ENCODE measurements at places on chromosomes 2 and 18.

- no peak for DNase-seq
Observed at GRCh38 chr2:64227603-64228125, 83.4 kb upstream of the PELI1 start.

- DNase-seq: no peak
Observed at GRCh38 chr18:78996741-78997490, 17.3 kb downstream of the SALL3 start.

DNA sequence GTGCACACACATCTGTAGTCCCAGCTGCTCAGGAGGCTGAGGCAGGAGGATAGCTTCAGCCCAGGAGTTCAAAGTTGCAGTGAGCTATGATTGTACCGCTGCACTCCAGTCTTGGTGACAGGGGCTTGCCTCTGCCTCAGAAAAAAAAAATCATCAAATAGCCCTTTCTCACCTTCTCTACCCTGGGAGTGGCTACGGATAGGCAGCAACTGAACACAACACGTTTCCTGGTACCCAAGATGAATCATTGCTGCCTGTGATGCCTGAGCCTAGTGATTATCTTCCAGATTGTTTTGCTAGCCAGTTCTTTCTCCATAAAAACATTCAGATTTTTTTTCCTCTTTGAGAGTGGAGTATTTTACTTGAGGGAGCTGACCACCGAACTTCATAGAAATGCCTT lies 13.5 kb downstream of the INPP4A start:
- DNase-seq: no peak

GRCh38 chr2:2744958-2745715 lies 414.1 kb upstream of the MYT1L start:
- DNase-seq: no peak

GRCh38 chr2:33247365-33247764 lies 229.1 kb upstream of the RASGRP3 start:
- DNase-seq: no peak

- no peak for DNase-seq
Observed at GRCh38 chr2:71884303-71885042, 263.2 kb downstream of the CYP26B1 start.

DNA sequence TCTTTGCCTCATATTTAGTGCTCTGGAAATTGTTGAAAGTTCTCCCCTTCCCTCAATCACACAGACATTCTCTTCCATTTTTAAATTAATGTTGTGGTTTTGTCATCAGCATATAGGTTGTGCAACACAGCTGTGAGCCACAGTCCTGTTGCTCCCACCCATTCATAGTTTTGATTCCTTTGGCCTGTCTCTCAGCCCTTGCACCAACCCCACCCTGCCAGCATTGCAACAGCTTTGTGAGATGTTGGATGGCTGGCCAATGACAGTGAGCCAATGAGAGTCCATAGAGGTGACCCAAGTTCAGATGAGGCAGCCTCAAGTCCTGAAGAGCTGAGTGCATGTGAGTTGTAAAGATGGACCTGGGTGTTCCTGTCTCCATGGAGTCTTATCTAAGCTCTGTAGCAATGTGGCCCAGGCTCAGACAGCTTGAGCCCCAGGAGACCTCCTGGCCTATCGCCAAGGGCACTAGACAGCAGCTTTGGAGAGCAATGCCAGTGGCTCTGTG lies 775.5 kb downstream of the RNF144A start:
- DNase-seq: no peak

DNA sequence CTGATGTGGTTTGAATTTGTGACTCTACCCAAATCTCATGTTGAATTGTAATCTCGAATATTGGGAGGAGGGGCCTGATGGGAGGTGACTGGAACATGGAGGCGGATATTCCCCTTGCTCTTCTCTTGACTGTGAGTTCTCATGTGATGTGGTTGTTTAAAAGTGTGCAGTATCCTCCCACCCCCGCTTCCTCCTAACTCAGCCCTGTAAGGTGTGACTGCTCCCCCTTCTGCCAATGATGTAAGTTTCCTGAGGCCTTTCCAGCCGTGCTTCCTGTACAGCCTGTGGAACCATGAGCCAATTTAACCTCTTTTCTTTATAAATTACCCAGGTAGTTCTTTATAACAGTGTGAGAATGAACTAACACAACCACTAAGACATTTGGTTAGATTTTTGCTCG lies 458.4 kb downstream of the THSD7B start:
- DNase-seq: no peak

DNA sequence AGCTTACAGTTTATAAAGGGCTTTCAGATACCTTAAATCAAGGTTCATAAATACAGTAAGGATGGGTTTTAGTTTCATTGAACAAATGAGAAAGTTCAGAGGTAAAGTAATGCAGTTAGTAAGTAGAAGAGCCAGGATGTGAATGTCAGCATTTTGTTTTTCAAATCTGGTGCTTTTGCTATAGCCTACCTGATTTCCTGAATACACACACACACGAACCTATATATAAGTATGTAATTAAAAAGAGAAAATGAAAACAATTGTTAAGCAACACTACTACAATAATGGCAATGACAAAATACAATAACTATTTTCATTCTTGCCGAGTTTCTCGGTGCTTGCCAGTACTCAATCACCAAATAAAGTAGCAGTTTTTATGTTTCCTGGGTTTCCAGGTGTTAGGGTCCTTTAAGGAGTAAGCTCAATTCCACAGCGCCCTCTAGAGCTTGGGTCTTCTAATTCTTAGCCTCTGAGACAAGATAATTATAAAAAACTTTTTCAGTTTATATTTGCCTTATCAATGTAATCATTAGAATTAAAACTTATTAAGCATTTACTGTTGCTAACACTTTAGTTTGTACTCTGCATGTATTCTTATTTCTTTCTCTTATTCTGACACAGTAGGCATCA lies 512.9 kb upstream of the ACVR2A start:
- DNase-seq: peak; percentile 43

GRCh38 chr2:236130349-236130998 lies 37.7 kb downstream of the GBX2 start:
- no peak for DNase-seq

DNA sequence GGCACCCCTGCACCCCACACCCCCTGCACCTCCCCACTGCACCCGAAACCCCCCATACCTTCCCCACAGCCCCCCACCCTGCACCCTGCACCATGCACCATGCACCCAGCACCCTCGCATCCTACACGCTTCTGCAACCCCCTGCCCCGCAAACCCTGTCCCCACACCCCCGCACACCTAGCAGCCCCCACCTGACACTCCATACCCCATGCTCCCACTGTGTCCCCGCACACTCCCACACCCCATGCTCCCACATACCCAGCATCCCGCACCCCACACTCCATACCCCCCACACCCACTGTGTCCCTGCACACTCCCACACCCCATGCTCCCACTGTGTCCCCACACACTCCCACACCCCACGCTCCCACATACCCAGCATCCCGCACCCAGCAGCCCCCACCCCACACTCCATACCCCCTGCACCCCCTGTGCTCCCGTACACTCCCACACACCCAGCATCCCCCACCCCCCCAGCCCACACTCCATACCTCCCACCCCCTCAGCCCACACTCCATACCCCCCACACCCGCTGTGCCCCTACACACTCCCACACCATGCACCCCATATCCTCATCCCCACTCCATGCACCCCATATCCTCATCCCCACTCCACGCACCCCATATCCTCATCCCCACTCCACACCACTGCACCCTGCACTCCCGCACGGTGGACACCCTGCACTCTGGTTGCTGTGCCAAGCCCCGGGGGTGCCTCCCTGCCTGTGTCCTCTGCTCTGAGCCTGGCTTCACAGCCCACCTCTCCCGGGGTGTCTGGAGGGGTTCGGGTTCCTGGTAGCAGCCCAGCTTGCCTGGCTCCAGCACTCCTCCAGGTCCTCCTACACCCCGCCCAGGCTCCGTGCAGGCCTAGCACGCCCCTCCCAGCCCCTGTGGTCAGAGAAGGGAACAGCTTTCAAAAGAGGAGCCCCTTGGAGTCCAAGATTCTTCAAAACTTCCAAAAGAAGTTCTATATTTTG lies 93.9 kb upstream of the CTDP1 start:
- no peak for DNase-seq

DNA sequence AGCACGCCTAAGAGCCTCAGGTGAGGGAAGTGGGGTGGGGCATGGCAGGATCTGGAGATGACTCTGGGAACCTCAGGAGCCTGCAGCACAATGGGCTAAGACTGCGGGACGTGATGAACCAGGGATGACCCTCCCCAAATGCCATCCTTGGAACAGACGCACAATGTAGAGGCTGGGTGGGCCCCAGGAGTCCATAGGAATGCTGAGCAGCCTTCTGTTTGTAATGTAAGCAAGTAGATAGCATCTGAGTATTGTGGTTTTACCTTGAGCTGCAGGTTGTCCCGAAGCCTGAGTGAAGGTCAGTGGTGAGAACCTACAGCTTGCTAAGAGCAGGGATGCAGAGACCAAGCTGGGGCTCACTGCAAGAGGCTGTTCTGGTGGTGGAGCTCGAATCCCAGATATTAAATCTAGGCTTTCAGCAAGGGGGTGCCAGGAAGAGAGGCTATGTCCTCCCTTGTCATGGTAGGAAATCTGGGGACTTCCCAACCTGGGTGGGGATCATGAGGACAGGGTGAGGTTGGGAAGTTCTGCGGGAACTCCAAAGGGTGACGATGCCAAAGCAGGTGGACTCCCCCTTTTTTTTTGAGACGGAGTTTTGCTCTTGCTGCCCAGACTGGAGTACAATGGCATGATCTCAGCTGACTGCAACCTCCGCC lies 5.8 kb downstream of the SCTR start:
- DNase-seq: no peak

GRCh38 chr18:38867680-38868079 lies 1302.1 kb upstream of the CELF4 start:
- no peak for DNase-seq

DNA sequence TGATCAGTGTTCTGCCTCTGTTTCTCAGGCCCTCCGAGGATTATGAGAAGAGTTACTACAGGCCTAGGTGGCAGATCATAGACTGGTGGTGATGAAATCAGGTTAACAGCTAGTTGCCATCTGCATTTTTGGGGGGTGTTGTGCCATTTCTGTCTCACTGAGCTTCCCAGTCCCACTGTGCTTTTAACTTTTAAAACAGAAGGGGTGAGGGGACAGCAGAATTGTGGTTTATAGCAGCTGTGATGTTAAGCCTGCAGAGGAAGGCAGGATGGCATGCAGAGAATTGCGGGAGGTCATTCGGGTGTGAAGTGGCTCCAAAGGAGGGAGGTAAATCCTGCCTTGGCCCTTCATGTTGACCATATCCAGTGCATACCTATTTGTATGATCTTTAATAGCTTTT lies 5.0 kb downstream of the CAB39 start:
- no peak for DNase-seq

GRCh38 chr2:38671946-38672345 lies 6.0 kb downstream of the GALM start:
- DNase-seq: no peak

DNA sequence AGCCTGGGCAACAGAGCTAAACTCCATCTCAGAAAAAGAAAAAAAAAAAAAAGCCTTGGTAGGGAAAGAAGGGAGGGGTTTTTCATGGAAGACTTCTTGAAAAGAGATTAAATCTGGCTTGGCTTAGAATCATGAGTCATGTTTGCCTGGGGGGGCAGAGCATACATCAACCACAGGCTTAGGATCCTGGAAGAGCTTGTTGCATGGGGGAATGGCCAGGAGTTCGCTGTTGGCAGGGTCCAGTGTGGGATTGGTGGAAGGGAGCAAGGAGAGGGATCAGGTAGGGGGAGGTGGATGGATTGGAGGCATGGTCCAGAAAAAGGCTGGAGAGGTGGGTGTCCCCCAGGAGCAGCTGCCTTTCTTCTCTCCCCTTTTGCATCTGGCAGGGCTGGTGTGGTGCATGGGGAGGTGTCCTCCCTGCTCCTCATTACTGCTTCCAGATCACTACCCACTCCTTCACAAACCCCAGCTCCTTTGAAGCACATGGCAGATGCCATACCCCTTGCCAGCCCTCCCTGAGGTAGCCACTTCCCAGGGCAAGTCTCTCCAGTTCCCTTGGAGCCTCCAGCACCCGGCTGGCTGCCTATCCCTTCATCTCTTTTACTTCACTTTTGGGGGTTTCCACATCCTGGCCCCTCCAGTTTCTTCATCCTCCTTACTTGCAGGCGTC lies 2.5 kb downstream of the ARMC9 start:
- DNase-seq: no peak

- peak; percentile 8 for DNase-seq
Observed at GRCh38 chr2:162333968-162334367, 10.0 kb upstream of the GCA start.

GRCh38 chr2:64212346-64212745 lies 68.1 kb upstream of the PELI1 start:
- DNase-seq: no peak

GRCh38 chr2:144632809-144633208 lies 112.9 kb upstream of the ZEB2 start:
- no peak for DNase-seq

DNA sequence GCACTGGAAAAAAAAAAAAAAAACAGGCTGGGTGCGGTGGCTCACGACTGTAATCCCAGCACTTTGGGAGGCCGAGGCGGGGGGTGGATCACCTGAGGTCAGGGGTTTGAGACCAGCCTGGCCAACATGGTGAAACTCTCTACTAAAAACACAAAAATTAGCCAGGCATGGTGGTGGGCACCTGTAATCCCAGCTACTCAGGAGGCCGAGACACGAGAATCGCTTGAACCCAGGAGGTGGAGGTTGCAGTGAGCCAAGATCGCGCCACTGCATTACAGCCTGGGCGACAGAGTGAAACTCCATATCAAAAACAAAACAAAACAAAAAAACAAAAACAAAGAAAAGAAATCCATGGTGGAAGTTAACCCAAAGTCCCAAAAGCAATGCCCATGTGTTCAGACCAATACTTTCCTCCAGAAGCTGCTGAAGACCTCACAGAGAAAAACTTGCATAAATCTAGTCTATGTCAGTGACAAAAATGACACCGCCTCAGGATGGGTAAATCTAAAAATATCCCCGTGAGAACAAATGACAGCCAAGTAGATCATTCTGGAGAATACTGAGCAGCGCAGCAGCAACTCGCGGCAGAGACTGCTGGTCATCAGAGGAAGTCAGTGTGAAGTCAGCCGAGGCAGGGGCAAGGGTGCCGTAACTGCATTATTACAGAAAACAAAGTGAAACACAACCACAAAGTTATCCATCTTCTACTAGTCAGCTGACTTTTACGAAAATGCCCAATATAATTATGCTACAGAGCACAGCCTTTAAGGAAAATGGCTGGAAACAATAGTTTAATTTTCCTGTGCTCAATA lies 41.0 kb downstream of the LPIN2 start:
- DNase-seq: peak; percentile 57

DNA sequence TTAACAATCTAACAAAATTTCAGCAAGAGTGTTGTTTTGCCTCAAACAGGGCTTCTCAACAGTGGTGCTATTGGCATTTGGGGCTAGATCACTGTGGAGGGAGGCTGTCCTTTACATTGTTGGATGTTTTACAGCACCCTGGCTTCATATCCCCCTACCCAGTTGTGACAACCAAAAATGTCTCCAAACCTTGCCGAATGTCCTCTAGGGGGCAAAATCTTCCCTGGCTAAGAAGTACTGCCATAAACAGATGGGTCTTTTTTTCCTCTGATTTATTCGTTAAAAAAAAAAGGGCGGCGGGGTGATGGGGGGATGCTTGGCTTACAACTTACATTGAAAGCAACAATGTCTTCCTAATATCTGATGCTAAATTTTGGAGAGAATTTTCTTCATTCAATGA lies 207.6 kb upstream of the CCDC150 start:
- no peak for DNase-seq

Data from activated CD4-positive, alpha-beta T cell treated with anti-CD3 and anti-CD28 coated beads, Interleukin-2, amount 50 U/mL, for 1 hour (primary cell).